ENCODE measurements at places on chromosomes 7 and 10.

DNA sequence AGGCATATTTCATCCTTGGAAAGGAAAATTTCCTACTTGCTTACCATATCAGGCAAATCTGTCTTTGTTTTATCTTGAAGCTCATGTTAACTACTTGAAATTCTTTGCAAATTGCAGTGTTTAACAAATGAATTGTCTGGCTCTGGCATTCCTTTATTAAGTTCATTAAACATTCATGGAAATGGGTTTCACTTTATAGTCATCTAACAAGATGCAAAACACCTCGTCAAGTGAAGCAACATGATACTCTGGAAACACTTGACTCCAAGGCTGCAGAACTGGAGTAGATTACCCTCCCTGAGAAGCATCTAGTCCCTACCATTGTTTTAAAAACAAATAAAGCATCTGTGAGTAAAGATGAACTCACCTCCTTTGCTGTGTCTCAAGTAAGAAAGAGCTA, 1086.9 kb downstream of the NRG3 start:
- peak; percentile 59 for DNase-seq

GRCh38 chr10:71561003-71561574, 158.5 kb downstream of the C10orf105 start:
- no peak for DNase-seq

DNA sequence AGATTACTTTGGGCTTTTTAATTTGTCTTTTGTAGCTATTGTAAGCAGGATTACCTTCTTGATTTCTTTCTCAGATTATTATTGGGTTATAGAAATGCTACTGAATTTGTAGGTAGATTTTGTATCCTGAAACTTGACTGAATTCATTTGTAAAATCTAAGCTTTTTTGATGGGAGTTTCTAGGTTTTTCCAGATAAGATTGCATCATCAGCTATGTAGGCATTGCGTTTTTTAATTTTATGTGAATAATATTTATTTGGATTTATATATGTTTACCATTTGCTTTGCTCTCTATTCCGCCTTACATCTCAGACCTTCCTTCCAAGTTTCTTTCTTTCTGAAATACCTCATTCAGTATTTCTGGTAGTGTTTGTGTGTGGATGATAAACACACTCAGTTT, 351.7 kb upstream of the ANKRD30A start:
- DNase-seq: no peak

GRCh38 chr10:97529685-97530465, 31.2 kb downstream of the UBTD1 start:
- no peak for DNase-seq

DNA sequence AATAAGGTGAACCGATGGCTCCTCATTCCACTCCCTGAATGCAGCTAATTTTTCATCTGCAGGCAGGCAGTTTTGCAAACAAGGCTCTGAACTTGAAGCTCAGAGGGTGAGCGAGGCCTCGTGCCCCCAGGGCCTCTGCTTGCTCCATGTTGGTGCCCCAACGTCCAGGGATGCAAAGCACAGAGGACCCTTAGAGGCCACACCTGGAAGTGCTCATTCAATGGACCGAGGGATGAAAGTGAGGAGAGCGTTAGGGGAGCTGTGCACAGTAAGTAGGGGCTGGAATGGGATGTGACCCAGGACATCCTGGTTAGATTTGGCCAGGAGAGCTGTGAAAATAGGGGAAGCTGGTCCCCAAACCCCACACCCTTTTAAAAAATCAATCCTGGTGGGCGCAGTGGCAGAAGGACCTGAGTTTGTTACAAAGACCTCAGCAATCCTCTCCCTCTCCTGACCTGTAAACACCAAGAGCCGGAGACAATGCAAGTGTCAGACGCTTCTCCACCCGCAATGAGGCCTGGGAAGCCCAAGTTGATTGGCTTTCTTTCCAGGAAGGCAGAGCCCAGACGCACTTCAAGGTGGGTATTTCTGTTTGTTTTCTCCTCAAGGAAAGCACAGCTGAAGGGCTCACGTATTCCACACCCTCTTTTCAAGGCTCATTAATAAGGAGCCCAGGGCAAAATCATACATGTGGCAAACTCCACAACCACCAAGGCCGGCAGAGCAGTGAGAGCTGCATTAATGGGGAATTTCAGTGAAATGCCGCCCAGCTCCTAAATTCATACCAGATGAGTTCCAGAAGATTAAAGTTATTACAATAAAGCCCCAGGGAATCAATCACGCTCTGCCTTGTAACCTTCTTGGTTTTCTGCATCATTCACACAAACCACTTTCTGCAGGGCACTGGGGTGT, 14.1 kb upstream of the CXCL12 start:
- no peak for DNase-seq

GRCh38 chr7:96188174-96188581, 133.7 kb downstream of the SLC25A13 start:
- no peak for DNase-seq

- no peak for DNase-seq
Measured at GRCh38 chr10:130201043-130201380, 64.8 kb downstream of the GLRX3 start.

GRCh38 chr7:2063563-2064260, 169.0 kb downstream of the MAD1L1 start:
- no peak for DNase-seq

DNA sequence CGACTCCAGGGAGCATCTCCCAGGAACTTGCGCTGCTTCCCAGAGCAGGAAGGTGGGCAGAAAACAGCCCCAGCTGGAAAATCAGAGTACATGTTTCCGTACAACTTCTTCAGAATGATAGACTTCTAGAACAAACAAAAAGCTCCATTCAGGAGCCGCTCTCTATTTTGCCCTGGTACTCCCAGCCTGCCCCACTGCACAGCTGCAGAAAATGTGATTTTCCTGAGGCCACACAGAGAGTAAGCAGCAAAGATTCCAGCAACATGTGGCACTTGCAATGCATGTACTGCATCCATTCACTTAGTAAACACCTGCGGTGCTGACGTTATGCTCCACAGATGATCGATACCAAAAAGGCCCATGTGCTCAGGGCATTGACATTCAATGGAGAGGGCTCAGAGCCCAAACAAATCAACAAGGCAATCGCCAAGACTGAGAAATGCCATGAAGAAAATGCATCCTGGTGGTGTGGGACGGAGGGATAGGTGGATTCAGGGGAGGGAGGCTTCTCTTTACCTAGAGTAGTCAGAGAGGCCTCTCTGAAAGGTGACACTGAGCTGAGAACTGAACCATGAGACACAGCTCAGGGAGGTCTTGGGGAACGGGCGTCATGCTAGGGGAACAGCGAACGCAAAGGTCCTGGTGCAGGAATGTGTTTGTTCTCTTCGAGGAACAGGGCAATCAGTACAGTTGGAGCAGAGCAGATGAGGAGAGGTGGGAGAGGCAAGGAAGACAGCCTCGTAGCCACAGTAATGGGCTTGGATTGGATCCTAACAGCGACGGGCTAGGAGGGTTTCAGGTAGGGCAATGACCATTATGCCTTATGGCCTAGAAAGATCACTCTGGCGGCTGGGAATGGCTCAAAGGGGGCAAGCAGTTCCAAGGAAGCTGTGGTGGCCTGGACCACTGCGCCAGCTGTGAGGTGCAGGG, 35.3 kb upstream of the DUSP5 start:
- DNase-seq: no peak

DNA sequence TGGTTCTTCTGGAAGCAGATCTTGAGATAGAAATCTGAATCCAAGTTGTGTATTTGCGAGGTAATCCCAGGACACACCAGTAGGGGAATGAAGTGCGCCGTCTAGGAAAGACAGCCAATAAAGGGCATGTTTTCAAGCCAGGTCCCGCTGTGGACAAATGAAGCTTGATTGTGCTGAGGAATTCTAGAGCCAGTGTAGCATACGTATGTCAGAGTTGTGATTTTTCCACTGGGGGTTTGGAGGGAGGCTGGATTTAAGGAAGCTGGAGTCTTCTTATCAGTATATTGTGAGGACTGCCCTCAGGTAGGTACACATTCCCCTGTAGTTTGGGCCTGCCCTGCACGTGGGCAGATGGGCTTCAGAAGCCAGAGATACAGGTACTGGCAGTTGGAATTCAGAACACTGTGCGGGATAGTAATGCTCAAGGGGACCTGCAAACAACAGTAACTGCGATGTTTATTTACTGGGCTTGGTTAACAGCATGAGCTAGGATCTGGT, 50.9 kb downstream of the GALNT11 start:
- peak; percentile 35 for DNase-seq

DNA sequence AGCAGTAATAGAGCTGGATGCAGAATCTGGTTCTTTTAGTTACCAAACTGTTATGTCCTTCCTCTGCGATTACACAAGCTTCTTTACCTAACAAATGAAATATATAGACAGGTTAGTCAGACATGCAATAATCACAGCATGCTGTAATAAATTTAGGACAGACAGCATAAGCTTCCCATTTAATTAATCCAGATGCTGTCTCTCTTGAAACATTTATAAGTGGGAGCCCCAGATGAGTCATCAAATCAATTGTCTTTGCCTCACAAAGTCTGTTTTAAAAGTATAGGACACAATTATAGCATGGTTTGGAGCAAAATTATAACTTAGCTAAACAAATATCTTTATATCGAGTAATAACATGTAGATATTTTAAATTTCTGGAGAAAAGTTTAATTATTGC, 1.6 kb downstream of the CDNF start:
- no peak for DNase-seq

GRCh38 chr10:110446954-110447608, 50.6 kb upstream of the DUSP5 start:
- no peak for DNase-seq

- no peak for DNase-seq
Measured at GRCh38 chr7:111292026-111292470, 201.1 kb downstream of the LRRN3 start.

DNA sequence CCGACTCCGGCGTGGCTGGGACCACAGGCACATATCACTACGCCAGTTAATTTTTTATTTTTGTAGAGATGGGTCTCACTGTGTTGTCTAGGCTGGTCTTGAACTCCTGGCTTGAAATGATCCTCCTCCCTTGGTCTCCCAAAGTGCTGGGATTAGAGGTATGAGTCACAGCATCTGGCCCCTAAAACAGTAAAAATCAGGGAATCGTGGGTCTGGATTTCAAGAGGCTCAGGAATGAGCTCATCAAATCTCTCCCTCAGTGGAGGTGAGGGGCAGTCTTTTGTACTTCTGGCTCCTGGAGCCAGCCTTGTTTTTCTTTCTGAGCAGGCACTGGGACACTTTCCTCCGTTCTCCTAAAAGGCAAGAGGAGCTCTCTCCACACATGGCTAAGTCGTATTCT, 32.1 kb upstream of the RHEB start:
- DNase-seq: no peak

DNA sequence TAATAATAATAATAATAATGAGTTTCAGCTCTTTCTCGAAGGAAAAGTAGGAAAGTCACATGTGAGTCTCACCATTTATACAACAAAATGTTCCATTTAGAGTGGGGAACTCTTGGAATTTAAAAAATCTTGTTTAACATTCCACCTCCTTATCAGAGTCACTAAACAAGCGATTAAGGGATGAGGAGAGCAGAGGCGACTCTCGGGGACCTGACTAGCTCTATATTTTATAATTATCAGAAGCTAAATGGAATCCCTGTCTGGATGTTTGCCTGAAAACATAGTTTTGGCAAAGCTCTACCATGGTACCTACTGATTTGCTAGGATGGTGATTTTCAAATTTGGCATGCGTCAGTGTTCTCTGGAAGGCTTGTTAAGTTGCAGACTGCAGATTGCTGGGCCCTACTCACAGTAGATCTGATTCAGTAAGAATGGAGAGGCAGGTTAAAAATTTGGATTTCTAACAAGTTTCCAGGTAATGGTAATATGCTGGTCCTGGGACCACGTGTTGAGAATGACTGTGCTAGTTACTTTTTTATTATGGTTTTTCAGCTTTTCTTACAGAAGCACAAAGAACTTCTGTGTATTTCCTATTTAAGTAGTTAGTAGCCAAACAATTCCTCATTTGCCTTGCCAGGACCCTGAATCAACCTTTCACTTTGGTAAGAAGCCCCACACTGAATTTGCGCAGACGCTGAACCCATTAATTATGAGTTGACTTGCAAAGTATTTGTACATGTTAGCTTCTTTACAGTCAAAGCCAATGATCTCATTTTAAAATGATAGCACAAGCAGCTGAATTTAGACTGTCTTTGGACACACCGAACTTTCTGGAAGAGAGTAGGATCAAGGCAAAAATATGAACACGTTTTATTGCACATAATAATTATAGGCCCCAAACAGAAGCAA, 39.5 kb downstream of the CPED1 start:
- no peak for DNase-seq

DNA sequence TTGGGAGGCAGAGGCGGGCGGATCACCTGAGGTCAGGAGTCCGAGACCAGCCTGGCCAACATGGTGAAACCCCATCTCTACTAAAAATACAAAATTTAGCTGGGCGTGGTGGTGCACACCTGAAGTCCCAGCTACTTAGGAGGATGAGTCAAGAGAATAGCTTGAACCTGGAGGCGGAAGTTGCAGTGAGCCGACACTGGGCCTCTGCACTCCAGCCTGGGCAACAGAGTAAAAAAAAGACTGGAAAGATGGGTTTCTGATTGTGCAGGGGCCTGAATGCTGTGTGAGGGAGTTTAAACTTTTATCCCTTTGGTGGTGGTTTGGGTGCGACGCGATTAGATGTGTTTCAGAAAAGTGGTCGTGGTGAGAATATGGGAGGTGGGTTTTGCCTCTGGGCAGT, 1.8 kb downstream of the CHST12 start:
- DNase-seq: no peak

DNA sequence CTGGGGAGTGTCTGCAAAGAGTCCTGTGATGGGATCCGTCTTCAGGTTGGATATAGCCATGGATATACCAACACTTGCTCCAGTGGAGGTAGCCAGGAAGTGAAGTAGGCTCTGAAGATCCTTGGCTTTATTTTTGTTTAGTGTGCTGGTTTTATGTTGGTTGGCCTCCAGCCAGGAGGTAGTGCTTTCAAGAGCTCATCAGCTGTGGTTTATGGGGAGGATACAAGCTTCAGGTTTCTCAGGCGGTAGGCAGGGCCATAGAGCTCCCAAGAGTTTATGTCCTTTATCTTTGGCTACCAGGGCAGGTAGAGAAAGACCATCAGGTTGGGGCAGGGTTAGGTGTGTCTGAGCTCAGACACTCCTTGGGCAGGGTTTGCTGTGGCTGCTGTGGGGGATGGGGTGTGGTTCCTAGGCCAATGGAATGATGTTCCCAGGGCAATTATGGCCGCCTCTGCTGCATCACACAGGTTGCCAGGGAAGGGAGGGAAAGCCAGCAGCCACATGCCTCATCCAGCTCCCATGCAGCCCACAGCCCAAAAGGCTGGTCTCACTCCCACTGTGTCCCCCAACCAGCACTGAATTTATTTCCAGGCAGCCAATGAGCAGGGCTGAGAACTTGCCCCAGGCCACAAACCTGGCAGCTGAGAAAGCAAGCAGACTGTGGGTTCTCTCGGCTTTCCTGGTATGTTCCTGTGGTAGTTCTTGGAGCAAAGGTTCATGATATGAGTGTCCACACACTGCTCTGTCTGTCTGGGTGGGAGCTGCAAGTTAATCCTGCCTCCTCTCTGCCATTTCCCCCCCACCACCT, 67.0 kb upstream of the PRLHR start:
- DNase-seq: no peak

- DNase-seq: no peak
Measured at GRCh38 chr10:49398000-49398861, 2.3 kb upstream of the DRGX start.

DNA sequence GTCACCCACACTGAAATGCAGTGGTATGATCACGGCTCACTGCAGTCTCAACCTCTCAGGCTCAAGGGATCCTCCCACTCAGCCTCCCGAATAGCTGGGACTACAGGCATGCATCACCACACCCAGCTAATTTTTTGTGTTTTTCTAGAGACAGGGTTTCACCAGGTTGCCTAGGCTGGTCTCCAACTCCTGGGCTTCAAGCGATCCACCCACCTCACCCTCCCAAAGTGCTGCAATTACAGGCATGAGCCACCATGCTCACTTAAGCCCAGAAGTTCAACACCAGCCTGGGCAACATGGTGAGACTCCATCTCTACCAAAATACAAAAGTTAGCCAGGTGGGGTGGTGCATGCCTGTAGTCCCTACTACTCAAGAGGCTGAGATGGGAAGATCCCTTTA, 33.5 kb downstream of the GDI2 start:
- no peak for DNase-seq
